ENCODE measurements at places on chromosomes 6 and 20.

- DNase-seq: no peak
Measured at GRCh38 chr6:160034036-160034930, 65.4 kb downstream of the IGF2R start.

GRCh38 chr20:58393299-58393698 is 4.3 kb downstream of the VAPB start:
- no peak for DNase-seq

DNA sequence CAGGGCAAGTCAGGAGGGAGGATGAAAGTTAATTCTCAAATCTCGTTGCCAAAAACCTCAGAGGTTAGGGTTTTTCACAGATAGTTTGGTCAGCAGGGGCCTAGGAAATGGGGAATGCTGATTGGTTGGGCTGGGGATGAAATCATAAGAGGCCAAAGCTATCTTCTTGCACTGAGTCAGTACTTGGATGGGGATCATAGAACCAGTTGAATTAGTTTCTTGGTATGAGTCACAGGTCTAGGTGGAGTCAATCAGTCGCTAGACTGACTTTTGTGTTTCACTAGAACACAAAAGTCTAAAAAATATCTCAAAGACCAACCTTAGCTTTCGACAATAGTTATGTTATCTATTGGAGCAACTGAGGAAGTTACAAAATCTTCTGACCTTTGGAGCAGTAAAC is 368.5 kb downstream of the TBC1D32 start:
- DNase-seq: no peak

- DNase-seq: no peak
Measured at GRCh38 chr20:11380283-11380682, 537.4 kb upstream of the BTBD3 start.

DNA sequence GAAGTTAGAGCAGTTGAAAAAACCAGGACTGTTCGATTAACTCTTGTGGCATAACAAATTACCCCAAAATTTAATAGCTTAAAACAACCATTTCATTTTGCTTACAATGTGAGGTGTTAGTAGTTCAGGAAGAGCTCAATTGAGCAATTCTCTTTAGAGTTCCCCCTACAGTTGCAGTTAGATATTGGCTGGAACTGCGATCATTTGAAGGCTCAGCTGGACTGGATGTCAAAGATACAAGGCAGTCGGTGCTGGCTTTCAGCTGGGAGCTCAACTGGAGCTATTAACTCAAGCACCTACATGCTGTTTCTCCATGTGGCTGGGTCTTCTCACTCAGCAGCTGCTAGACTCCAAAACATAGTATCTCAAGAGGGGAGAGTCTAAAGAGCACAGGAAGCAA is 96.0 kb upstream of the LOC128125822 start:
- DNase-seq: no peak

GRCh38 chr20:35117629-35118028 is 25.0 kb upstream of the TRPC4AP start:
- no peak for DNase-seq

- DNase-seq: no peak
Measured at GRCh38 chr20:7057611-7058010, 290.1 kb downstream of the BMP2 start.

GRCh38 chr6:146598772-146599405 is at the start of gene ADGB:
TSS of gene ADGB (plus strand) at chr6:146598972. CDS start at chr6:146599041, 69 bp downstream.
- peak; percentile 84 for DNase-seq

GRCh38 chr6:126747728-126748540 is 370.5 kb upstream of the RSPO3 start:
- DNase-seq: no peak

DNA sequence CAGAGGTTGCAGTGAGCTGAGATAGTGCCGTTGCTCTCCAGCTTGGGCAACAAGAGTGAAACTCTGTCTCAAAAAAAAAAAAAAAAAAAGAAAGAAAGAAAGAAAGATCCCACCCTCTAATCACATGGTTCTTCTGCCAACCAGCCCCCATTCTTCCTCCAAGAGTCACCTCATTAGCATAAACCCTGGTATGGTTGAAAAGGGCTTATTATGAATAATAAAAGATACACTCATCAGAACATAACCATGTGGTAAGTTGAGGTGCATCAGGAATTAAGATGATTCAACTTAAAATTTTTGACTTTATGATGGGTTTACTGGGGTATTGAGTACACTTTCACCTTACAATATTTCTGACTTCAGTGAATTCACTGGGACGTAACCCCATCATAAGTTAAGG is 793 bp upstream of the TRIM40 start:
- no peak for DNase-seq

DNA sequence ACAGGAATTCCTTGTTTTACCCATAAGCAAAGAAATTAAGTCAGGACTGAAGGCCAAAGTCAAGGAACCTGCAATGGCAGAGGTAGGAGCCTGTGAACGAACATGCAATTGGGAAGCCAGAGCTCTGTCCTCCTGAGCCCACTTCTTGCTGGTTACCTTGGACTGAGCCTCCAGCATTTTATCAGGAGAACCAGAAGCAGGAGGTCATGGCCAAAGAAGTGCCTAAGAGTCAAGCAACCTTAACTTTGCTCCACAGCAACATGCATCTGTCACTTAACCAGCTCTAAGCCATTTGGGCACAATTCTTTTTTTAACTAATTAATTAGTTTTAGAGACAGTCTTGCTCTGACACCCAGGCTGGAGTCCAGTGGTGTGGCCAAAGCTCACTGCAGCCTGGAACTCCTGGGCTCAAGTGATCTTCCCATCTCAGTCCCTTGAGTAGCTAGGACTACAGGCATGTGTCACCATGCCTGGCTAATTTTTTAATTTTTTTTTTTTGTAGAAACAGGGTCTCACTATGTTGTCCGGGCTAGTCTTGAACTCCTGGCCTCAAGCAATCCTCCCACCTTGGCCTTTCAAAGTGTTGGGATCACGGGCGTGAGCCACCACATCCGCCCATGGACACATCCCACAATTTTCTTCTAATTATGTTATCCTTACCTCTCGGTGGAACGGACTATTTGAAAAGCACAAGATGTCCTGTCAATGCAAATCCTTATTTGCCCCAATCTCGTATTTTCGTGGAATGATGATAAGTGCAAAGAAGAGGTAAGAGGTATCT is 334.2 kb downstream of the CD83 start:
- no peak for DNase-seq

DNA sequence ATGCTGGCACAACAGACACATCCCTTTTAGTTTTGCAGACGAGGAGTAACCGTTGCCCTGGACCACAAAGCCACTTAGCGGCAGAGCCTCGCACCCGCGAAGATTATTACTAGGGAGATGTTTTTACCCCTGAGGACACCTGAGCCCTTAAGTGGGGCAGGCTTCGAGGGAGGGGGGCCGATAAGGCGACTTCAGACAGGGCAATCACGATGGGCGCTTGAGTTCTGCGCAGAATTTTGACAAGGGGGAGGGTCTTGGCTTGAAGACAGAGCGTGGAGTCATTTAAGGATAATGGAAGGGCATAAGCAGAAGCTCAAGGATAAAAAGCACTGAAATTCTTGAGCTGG is 650 bp upstream of the TTK start:
- DNase-seq: peak; percentile 16

GRCh38 chr6:21707524-21708319 is 114.2 kb downstream of the SOX4 start:
- DNase-seq: no peak

DNA sequence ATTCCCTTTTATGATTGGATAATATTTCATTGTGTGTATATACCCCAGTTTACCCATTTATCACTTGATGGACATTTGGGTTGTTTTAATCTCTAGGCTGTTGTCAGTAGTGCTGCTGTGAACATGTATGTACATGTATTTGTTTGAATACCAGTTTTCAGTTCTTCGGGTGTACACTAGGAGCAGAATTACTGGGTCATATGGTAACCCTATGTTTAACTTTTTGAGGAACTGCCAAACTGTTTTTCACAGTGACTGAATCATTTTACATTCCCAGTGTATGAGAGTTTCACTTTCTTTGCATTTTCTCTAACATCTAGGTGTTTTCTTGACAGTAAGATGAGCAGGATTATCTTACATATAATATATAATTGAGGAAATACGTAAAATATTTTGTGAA is 44.7 kb upstream of the ADIG start:
- DNase-seq: no peak

GRCh38 chr6:150208611-150209352 is 65.9 kb downstream of the PPP1R14C start:
- DNase-seq: no peak

DNA sequence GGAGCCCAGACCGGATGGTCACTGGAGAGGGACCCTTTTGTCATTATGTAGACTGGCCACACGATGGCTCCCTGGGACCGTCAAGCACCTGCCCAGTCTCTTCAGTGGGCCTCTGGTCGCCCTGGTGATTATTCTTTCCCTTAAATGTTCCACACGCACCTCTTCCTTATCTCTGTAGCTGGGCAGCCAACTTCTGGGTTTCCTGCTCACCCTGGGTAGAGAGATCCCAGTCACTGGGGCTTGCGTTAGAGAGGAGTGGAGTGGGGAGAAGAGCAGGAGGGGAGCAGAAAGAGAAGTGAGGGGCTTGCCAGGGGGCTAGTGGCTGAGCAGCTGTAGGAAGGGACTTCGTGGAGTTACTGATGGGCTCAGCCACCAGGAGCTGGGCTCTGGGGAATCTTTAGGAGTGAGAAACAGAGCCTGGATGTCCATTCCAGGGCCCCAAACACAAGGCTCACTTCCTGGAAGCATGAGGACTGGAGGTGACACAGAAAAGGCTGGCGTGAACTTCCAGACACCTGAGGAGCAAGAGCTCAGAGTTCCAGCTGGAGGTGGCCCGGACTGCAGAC is 150.1 kb downstream of the DHX35 start:
- DNase-seq: peak; percentile 69

DNA sequence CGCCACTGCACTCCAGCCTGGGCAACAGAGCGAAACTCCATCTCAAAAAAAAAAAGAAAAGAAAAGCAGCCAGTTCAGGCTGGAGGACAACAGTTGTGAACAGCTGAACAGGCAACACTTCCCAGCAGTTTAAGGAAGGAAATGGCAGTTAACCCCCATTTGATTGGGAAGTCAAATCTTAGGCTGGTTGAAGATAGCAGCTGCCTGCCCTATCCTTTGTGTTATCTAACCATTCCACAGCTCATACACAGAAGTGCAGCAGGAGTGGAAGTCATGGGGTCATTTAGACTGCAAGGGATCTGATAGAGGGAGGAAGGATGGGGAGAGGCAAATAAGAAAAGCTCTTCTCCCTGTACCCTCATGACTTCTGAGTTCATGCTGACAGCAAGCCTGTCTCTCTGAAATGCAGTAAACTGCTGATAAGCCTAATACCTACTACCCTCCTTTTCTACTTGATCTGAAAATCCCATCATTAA is 35.3 kb downstream of the KCTD20 start:
- DNase-seq: no peak

DNA sequence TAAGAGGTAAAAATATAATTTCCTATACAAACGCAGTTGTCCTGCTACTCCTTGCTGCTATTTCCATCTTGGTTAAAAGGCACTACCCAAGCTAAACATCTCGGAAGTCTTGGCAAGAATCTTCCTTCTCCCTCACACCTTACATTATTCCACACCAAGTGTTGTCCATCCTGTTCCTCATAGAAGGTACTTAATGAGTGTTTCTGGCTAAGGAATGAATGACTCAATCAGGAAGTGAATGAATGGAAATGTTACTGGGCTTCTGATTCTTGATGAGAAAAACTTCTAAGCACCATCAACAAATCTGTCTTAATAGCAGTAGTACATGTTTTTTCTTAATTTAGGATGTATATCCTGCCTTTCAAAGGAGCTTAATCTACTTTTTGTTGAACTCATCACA is 40.6 kb upstream of the RSPO3 start:
- no peak for DNase-seq

DNA sequence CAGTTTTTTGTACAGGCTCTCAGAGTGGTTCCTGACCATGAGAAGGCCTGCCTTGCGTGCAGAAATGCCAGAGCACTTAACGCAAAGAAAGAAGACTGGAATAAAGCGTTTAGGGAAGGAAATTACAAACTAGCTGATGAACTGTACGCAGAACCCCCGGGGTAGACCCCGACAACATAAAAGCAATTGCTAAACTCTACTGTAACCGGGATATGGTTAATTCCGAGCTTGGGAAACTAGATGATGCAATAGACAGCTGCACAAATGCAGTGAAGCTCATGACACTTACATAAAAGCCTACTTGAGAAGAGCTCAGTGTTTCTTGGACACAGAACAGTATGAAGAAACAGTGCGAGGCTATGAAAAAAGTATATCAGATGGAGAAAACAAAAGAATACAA is 35.7 kb downstream of the CITED2 start:
- no peak for DNase-seq

DNA sequence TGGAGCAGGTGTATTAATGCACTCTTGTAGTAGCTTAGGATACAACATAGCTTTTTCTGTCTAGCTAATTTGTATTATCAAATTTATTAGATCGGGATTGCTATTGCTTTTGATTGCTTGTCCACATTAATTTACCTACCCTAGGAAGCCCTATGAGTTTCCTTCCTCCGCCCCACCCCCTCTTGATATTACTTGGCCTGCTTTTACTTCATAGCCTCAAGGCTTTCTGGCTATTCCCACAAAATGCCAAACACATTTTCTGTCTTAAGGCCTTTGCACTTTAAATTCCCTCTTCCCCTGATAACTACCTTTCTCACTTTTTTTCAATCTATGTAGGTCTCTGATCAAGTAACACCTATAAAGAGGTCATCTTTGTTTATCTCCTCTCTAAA is 99.1 kb upstream of the PRSS16 start:
- DNase-seq: no peak

GRCh38 chr6:157652601-157653363 is 170.3 kb upstream of the SNX9 start:
- DNase-seq: no peak

DNA sequence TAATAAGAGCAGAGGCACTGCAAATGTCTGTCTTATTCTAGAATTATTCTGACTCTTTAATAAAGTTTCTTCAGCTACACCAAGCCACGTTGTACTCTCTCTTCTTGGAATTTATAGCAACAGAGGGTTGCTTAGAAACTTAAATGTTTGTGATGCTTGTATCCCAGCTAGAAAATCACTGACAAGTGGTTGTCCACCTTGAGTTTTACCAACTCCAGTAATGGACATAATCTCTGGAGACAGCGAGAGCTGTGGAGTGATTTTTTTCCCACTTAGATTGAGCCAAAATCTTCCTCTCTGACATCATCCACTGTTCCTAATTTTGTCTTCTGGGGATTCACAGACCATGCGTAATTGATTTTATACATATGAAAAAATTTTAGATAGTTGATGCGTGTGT is 8.0 kb downstream of the ECT2L start:
- no peak for DNase-seq

DNA sequence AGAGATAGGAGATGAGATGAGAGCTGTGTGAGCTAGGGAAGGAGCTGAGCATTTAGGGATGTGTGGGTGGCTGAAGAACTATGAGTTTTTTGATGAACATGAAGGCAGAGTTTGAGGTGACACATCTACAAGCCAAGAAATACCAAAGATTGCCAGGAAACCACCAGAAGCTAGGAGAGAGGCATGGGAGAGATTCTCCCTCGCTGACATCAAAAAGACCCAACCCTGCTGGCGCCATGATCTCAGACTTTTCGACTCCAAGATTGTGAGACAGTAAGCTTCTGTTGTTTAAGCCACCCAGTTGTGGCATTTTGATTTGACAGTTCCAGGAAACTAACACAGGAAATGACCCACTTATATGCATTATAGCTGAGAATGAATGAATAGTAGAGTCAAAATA is 790.9 kb downstream of the TFAP2A start:
- no peak for DNase-seq

Measured in WTC11 (cell line).